ENCODE measurements at places on chromosomes 12 and 14.

DNA sequence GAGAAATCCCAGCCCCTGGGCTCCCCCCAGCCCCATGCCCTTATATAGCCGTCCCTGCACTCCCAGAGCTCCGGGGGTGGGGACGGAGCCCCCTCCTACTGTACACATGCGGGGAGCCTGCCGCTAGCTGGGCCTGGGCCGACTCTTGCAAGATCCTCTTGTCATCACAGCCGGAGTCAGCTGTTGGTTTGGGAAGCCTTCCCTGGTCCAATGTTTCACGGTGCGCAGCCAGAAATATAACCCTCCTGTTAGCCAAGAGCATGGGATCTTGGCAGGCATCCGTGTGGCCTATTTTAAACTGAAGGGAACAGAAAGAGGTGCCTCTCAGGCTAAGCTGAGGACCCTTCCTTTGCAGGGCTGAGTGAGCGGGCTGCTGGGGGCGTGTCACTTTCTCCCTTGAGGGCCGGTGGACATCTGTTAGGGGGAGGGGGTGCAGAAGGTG, 175.3 kb downstream of the TSPAN9 start:
- DNase-seq, result peak; percentile 93

- DNase-seq, result no peak
Measured at GRCh38 chr14:38929416-38929815, 173.6 kb downstream of the SEC23A start.

DNA sequence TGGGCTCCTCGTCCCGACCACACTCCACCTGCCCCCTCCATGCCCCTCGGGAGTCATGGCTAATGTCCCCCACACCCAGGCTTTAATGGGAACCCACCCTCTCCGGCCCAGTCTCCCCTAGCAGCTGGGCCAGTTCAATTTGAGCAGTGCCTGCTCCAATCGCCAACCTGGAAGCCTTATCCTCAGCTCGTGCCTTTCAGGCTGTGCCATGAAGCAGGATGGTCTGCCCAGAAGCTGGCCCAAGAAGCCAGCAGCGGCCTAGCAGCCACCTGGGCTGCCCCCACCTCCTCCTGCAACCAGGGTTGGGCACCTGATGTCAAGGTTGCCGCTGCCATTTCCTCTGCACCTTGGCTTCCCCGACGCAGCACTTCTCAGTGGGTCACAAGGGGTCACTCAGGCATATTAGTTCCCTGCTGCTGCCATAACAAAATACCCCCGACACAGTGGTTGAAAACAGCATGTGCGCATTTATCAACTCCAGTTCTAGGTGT, 2.3 kb upstream of the CLBA1 start:
- DNase-seq, result no peak

GRCh38 chr14:30142216-30142615, 214.6 kb upstream of the PRKD1 start:
- no peak for DNase-seq

GRCh38 chr12:104535369-104535768, 78.6 kb downstream of the CHST11 start:
- no peak for DNase-seq

- DNase-seq, result no peak
Measured at GRCh38 chr12:1696800-1697199, 5.9 kb downstream of the ADIPOR2 start.

GRCh38 chr12:62862259-62862881, 72.6 kb downstream of the PPM1H start:
- no peak for DNase-seq

DNA sequence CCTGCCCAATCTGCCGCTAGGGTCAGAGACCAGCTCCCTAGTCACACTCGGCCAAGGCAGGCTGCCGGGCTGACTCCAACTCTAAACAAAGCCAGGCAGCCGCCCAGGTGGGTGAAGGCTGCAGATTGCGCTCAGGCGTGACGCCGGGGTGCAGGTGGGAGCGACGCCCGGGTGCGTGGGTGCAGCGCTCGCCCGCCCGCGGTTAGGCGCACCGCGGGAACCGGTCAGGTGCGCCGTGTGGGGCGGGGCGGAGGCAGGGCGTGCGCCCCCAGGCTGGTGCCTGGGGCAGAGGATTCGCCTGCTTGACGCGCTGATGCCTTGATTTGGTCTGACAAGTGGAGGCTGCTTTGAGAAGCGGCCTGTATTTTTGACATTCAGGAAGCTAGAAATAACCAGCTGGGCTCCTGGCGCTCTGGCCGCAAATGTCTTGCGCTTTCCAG, 126.7 kb upstream of the HIF1A start:
- DNase-seq, result no peak

DNA sequence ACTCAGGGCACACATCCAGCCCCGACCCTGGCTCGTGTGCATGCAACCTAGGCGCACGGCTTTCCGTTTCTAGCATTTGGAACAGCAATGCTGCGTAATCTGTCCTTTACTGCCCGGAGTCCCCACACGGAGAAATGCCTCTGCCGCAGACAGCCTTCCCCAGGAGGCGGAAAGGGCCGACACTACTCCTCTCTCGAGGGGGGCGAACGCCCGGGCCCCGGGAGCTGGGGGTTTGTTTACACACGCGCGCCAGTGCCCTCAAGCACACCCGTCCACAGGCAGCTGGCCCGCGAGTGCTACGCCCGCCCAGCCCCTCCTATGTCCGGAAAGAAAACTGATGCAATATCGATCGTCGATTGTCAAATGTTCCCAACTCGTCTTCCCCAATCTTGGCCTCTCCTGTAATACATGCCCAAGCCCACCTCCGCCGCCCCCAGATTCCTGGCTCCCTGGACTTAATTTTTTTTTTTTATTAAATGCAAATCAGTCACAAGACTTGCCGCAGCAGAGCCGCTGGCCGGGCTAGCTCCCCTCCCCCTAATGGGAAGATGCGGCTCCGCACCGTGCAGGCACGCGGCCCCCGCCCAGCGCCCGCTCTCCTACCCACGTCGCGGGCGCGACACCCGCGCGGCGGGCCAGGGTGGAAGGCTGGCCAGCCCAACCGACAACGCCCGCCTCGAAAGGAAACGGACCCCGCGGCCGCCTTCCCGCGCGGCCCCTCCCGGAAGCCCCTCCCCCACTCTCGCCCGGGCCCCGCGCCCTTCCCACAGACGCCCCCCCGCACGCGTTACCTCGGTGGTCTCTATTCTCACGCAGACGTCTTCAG, 642 bp downstream of the SLC38A2 start:
- DNase-seq, result no peak

DNA sequence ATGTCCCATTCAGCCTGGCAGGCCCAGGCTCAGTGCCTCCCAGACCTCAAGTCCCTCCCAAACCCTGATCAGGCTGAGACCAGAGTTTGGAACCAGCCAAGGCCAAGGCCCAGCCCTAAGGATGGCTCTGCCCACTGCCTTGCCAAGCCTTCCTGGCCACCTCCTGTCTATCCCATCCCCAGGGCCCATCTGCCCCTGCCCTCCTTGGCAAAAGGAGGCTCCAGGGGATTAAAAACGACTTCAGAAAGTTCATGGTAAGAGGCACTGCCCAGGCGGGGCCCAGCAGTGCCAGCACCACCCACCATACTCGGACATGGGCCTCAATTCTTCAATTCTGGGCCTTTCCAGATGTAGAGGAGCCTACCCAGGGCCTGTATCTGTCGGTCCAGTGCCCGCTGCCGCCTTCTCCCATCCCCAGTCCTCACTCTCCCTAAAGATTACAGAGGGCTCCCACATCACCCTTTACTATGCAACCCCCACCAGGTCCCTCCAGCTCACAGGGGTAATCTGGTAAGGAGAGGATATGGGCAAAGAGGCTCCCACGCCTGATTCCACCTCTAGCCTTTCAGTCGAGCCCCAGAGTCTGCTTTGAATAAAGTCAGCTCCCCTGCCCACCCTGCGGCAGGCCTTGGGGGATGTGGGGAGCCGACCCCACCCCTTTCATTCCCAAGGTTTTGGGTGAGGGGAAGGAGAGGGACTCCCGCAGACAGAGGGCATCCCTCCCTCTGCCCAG, 932 bp downstream of the ADCY6 start:
- no peak for DNase-seq

Measured in vagina (tissue), 2 donors.